Purkinje cell (primary cell): ENCODE measurements at places on chromosomes 5 and 9. TPM values are rescaled to one million over a fixed set of nuclear protein-coding genes. Genes with fewer than 3 reads are reported as not detected.

Gene LHX6
- 0.15 TPM in 1 of 2 replicates, not detected in the other for polyA plus RNA-seq

Gene GMCL2
- not detected in 2 replicates for polyA plus RNA-seq

Gene TMEM141
- 91.0 and 93.8 TPM in 2 replicates for polyA plus RNA-seq

Gene LCN12
- polyA plus RNA-seq = not detected in 2 replicates

Gene MEGF9
- polyA plus RNA-seq = 68.6 and 71.0 TPM in 2 replicates

Gene RNF183
- not detected in 2 replicates for polyA plus RNA-seq

Gene SAPCD2
- polyA plus RNA-seq = 0.24 TPM in 1 of 2 replicates, not detected in the other

Gene TMEM252
- not detected in 2 replicates for polyA plus RNA-seq

Gene ECSCR
- polyA plus RNA-seq = 2.1 TPM in 1 of 2 replicates, not detected in the other

Gene BHMT
- polyA plus RNA-seq = 1.4 TPM in 1 of 2 replicates, not detected in the other

Gene OTP
- polyA plus RNA-seq = not detected in 2 replicates

Gene LRRC19
- 0.30 TPM in 1 of 2 replicates, not detected in the other for polyA plus RNA-seq

Gene PCDHAC1
- polyA plus RNA-seq = 11.6 and 30.0 TPM in 2 replicates

Gene GRM6
- polyA plus RNA-seq = 0.05 TPM in 1 of 2 replicates, not detected in the other

Gene PPWD1
- polyA plus RNA-seq = 23.2 and 34.6 TPM in 2 replicates

Gene ZNF618
- polyA plus RNA-seq = 1.2 TPM in 2 replicates

Gene GABRA1
- 1,009 and 1,123 TPM in 2 replicates for polyA plus RNA-seq

Gene OXCT1
- 74.0 and 79.4 TPM in 2 replicates for polyA plus RNA-seq

Gene CCDC192
- polyA plus RNA-seq = not detected in 2 replicates

Gene SKP1
- 2,494 and 3,378 TPM in 2 replicates for polyA plus RNA-seq

Gene CRB2
- not detected in 2 replicates for polyA plus RNA-seq

Gene ZNF462
- 17.6 and 32.7 TPM in 2 replicates for polyA plus RNA-seq

Gene NR4A3
- polyA plus RNA-seq = 0.76 and 3.0 TPM in 2 replicates

Gene WWC1
- 15.0 and 21.7 TPM in 2 replicates for polyA plus RNA-seq
